ENCODE measurements at places on chromosomes 4 and X. TPM values are rescaled to one million over a fixed set of nuclear protein-coding genes. Genes with fewer than 3 reads are reported as not detected.

Gene NUDT6
- total RNA-seq, result 3.2 TPM

Gene ELF4
- 13.4 TPM for total RNA-seq

Gene SH3BGRL
- total RNA-seq, result 50.8 TPM

Gene CCSER1
- total RNA-seq, result 0.20 TPM

Gene PNMA6F
- total RNA-seq, result not detected

Gene SPANXD
- total RNA-seq, result not detected

Gene ADGRL3
- 0.56 TPM for total RNA-seq

Gene SHROOM3
- 12.6 TPM for total RNA-seq

Gene NBDY
- total RNA-seq, result 9.0 TPM

Gene PDGFRA
- 298 TPM for total RNA-seq

Gene MAGEB1
- total RNA-seq, result not detected

Gene GSX2
- total RNA-seq, result not detected

Gene PLAC1
- not detected for total RNA-seq

Gene TENM3
- total RNA-seq, result 1.2 TPM

Gene GAGE12J
- not detected for total RNA-seq

Gene TMEM31
- total RNA-seq, result not detected

Gene CSN3
- total RNA-seq, result not detected

Gene RAI2
- 2.0 TPM for total RNA-seq

Gene PNCK
- total RNA-seq, result 3.1 TPM

Gene SPINK2
- not detected for total RNA-seq

Gene RASGEF1B
- total RNA-seq, result 1.1 TPM

Gene USP51
- total RNA-seq, result 2.3 TPM

Gene RNF212
- 15.3 TPM for total RNA-seq

Gene PNMA6A
- total RNA-seq, result 3.3 TPM

Gene ANKRD17
- 80.9 TPM for total RNA-seq

Gene MAGEC1
- total RNA-seq, result not detected

Gene TXK
- 0.26 TPM for total RNA-seq

Gene MID1
- total RNA-seq, result 23.0 TPM

Gene UGT2A1
- total RNA-seq, result not detected

Gene PITX2
- total RNA-seq, result 0.33 TPM

Gene DTHD1
- not detected for total RNA-seq

Gene NAT8L
- 0.13 TPM for total RNA-seq

Gene LIN54
- total RNA-seq, result 11.3 TPM

Gene VCX3B
- not detected for total RNA-seq

Gene AFF2
- 0.07 TPM for total RNA-seq

Gene PAGE5
- not detected for total RNA-seq

Gene NALF2
- not detected for total RNA-seq

Gene VCX2
- total RNA-seq, result not detected

Gene CYTL1
- total RNA-seq, result 0.72 TPM

Gene GPR119
- total RNA-seq, result not detected

Gene WWC2
- total RNA-seq, result 39.8 TPM

Gene CSAG1
- not detected for total RNA-seq

Gene MMRN1
- total RNA-seq, result 1.4 TPM

Gene GALNTL6
- total RNA-seq, result not detected

Gene PDE6B
- 0.39 TPM for total RNA-seq

Gene PAGE1
- total RNA-seq, result not detected
